Activated naive CD4-positive, alpha-beta T cell (primary cell): ENCODE measurements at places on chromosomes 1 and 21.
A peak's percentile ranks its signal among the peaks of the same experiment; 100 is the strongest.

DNA sequence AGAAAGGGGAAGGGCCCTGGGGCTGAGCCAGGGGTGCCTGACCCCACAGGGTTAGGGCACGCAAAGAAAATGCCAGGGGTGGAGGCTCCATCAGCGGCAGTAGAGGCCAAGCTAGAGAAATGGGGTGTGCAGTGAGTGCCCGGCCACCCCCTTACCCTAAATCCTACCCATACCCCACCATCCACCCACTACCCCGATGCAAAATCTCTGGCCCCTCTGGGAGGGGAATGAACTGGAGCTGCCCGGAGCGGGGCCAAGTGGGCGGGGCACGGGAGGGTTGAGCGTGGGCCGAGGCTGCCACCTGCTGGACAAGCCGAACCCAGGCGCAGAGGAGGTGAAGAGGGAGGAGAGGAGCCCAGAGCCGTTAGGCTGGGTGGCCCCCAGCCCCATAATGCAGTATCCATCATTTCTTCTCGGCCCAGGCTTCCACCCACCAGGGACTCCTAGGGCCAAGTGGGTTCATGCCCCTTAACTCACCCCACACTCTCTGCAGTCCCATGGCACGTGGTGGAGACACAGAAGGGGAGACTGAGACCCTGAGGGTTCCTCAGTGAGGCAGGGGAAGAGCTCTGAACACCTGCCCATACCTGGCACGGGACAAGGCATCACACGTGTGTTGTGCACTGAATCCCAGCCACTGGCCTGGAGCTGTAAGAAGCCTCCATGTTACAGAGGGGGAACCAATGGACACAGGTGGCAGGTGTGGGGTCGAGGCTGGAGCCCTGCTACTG is 1.4 kb upstream of the C1QC start:
- DNase-seq: peak; percentile 35

GRCh38 chr1:233216009-233216408 is 79.5 kb downstream of the PCNX2 start:
- DNase-seq: no peak

GRCh38 chr21:46051821-46052675 is 45.9 kb upstream of the COL6A2 start:
- DNase-seq: no peak

DNA sequence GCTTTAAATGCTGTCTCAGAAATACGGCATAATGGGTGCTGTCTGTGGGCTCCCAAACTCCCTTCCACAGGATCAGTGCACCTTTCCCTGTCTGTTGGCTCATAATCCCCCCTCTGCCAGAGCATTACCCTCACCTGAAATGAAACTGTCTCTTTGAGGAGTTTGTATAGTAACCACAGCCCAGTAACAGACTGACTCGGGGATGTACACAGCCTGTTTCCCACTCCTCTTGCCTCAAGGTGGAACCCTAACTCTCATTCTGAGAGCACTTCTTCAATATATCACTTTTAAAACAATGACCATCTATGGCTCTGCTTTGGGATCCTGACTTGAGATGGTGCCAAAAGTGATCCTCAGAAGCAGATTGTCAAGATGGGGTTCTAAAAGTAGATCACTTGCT is 332.5 kb downstream of the AMY1C start:
- DNase-seq: no peak

DNA sequence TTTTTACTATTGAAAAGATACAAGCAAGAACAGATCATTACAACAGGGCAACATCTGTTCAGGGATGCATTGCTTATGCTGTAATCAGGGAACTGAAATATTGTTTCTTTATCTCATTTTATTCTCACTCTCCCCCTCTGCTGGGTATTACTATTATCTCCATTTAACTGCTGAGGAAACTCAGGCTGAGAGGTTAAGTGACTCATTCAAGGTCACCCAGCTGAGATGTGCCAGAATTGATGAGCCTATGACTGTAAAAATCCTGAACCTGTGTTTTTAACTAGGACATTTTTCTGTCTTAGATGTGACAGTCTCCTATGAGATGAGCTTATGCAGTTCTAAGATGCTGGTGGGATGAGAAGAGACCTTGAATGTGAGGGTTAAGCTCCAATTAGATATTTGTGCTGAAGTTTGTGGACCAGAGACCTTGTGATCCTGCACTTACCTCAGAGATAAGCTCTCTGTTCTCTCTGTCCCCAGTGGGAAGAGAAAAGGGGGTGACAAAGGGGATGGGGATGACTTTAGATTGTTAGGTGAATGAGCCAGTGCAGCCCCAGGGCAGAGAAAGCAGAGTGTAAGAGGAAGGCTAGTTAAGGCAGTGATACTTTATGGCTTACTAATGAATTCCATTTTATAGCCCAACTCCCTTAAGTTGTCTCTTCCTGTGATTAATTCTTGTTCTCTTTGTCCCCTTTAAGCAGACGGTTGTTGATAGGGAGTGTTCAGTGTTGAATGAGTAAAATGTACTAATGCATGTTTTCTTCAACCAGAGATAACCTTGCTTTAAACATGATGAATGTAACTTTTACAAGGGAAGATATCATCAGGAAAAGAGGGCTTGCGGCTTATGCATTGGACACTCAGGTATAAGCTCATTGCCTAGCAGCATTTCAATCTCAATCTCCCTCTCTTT is 111.4 kb downstream of the HLX start:
- DNase-seq: no peak

DNA sequence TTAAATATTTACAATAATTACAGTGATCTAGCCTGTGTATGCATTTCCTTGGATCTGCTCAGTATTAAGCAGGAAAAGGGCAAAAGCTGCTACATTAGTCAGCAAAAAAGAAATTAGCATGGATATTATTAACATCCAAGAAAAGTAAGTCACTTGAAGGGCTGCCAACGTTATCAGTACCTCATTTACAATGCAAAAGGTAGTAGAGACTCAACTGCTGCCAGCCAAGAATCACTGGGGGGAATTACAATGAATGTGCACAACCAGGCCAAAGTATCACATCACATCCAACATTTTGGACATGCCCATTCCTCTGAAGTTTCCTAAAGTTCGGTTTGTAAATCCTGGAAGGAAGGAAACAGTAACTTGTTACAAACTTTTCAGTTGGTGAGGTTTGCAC is 1.9 kb downstream of the CNN3 start:
- no peak for DNase-seq

- DNase-seq: no peak
Observed at GRCh38 chr1:35177237-35177786, 15.6 kb downstream of the SFPQ start.

- no peak for DNase-seq
Observed at GRCh38 chr1:218760601-218761570, 412.8 kb upstream of the LYPLAL1 start.

GRCh38 chr1:240499012-240499411 is 112.9 kb downstream of the GREM2 start:
- DNase-seq: no peak

GRCh38 chr1:181676269-181676668 is 193.0 kb downstream of the CACNA1E start:
- no peak for DNase-seq

DNA sequence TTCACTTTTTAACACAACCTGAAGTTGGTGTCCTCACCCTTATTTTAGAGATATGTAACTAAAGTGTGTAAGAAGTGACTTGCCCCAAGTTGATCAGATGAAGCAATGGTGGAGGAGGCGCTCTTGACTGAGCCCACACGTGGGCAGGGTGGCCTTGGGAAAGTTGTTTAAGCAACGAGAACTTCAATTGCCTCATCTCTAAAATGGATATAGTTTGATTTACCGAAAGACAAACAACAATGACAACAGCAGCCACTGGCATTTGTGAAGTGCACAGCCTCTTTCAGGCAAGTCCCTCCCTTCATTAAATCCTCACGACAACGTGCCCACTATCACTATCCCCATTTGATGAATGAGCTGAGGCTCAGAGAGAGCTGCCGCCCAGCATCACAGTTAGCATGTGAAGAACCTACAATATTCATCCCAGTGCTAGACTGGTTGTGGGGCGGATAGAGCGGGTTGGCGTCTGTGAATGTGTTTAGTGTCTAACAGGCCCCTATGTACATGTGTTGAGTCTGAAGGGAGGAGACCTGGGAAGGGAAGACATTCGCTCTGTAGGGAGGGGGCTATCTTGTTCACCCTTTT is 3.0 kb downstream of the IL22RA1 start:
- DNase-seq: no peak

DNA sequence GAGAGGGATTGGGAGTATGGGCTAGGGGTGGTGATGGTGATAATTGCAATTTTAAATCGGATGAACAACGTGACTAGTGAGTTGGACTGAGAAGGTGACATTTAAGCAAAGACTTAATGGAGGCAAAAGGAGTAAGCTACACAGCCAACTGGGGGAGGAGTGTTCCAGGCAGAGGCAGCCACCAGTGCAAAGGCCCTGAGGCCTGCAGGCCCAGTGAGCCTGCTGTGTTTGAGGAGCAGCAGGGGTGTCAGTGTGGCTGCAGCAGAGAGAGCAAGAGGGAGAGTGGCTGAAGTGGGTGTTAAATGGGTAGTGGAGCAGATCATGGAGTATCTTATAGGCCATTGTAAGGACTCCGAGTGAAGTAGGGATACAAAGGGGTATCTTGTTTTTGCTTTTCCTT is 18.8 kb downstream of the MYOG start:
- DNase-seq: no peak

- no peak for DNase-seq
Observed at GRCh38 chr1:230698130-230698529, 15.8 kb downstream of the AGT start.

DNA sequence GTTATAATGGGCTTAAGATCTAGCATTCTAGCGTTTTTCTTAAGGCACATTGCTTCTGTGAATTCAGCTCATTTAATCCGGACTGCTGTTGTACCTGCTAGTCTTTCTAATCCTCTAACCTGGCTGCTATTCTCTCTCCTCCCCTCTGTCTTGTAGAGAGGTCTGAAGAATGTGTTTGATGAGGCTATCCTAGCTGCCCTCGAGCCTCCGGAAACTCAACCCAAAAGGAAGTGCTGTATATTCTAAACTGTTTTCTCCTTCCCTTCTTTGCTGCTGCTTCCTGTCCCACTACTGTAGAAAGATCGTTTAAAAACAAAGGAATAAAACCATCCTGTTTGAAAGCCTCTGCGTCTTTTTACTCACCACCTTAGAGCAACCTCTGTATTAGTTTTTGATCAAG is 37.3 kb downstream of the CDC42 start:
- no peak for DNase-seq

DNA sequence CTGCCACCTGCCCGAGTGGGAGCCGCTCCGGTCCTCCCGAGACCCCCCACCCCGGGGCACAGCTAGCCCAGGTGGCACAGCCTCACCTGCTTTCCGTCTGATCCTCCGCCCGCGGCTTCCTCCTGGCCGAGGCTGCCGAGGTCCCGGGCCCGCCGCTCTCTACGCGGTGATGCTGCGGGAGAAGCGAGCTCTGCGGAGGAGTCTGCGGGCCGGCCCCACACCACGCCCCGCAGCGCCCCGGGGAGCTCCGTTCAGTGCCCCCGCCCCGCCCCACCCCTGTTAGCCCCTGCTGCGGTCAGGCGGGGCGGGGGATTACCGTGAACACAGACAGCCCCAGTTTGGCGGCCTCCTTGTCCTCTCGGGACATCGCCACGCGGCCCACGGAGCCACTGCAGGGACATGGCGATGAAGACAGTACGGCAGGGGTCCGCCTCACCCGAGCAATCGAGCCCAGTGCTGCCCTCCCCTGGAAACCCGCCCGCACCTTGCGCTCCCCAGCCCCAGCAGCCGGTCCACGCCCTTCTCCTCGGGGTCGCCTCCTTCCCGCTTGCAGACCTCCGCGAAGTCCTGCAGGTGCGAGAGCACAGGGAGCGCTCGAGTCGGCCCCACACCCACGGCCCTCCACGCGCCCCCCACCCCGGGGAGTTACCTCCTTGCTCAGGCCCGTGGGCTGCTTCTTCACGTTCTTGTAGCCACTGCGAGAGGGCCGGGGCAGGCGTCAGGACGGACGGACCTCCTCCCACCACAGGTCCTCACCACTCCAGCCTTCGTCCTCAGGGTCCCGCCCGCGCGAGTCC is 933 bp downstream of the C1orf35 start:
- DNase-seq: peak; percentile 45

DNA sequence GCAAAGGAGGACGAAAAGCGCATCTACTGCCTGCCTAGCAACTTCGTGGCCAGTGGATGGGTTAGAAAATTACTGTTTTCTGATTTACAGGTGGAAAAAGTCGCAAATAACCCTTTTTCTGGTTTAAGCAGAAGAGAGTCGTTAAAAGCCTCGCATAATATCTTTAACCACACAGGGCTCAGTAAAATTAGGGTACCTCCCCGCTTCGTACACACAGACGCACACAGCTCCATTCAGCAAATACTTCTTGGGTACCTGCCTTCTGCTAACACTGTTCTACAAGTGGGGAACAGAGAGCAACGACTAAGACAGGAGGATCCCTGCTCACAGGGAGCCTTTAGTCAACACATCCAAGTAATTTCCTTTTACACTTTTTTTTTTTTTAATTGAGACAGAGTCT is 704 bp downstream of the ALG6 start:
- no peak for DNase-seq

DNA sequence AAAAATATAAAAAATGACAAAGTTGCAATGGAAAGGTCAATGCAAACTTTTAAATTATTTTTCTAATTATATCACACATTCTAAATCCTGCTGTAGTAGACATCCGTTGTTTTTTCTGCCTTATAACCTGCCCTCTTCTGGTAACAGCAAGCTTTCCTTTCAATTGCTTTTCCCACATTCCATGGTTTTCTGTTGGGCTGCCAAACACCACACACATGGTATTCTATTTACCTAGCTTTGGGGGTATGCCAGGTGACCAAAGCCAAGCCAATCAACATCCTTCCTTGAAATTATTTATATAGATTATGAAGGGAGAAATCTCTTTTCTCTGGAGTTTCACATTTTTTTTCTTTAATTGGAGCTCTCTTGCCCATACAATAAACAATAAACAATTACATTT is 3.4 kb upstream of the LAMC1 start:
- no peak for DNase-seq

GRCh38 chr1:231691618-231692259 is 65.1 kb downstream of the DISC1 start:
- no peak for DNase-seq

- DNase-seq: no peak
Observed at GRCh38 chr1:94773931-94774422, 46.2 kb upstream of the SLC44A3 start.

GRCh38 chr1:115473986-115474565 is 136.0 kb upstream of the NGF start:
- DNase-seq: no peak

DNA sequence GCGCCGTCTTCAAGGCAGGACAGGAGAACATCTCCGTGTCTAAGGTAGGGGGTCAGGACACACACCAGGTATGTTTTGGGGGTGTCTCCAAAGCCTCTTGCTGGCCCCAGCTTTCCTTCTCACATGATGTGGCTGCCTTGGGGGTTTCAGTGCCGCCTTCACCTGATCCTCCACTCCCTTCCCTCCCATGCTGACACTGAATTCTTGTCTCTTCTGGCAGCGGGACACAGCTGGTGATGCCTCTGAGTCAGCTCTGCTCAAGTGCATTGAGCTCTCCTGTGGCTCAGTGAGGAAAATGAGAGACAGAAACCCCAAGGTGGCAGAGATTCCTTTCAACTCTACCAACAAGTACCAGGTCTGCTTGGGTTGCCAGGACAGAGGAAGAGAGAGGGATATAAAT is 13.5 kb downstream of the ATP1A2 start:
- no peak for DNase-seq

GRCh38 chr1:26998429-26999300 is 5.2 kb downstream of the TRNP1 start:
- DNase-seq: no peak
